ENCODE measurements at places on chromosomes 5 and 9.

DNA sequence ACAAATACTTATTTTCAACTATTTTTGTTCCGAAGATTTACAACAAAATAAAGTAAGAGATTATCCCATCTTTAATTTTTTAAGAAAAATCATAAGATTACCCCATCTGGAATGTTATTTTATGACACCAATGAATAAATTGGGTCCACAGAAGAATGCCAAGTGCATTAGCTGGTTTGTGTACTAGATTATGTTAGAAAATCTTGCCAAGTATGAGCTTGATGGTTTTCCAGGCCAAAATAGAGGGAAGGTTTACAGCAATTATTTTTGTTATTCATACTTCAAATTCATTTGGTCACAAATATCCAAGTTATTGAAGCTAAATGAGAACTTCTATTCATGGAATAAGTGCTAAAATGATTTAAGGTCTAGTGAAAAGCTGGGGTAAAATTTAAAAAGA lies 109.4 kb upstream of the DMRTA1 start:
- DNase-seq: peak; percentile 85

DNA sequence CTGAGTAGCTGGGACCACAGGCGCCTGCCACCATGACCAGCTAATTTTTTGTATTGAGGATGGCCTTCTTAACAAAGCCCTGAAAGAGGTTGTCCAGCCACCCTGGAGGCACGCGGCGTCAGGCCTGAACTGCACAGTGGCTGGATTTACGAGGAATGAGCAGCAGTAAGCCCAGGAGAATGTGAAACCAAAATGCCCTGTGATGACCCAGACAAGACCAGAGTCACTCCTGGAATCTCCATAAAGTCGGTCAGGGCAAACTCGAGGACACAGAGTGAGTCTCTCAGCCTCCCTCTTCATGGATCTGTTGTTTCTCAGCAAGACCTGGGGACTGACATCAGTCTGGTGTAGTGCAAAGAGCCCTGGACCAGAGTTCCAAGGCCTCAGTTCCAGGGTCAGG lies 53.2 kb upstream of the C5orf58 start:
- no peak for DNase-seq

GRCh38 chr9:22041344-22041743 lies 32.2 kb upstream of the CDKN2B start:
- no peak for DNase-seq

- DNase-seq: no peak
Measured at GRCh38 chr9:83706676-83707517, 861 bp downstream of the UBQLN1 start.

DNA sequence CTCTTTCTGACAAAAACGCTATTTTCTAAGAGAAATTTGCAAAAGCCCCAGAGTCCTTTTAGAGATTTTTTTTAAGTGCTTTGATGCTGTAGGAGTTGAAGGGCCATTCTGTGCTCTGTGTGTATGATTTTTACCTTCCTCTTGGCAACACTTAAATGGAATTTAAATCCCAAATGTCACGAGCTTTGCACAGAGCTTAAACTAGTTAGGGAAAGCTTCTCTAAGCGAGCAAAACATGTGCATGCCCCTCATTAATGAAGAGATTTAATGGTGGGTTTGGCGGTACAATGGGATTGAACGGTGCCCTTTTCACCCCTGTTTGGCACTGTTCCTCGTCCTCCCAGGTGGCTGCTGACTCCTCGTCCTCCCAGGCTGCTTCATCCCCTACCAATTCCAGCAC lies 220.7 kb downstream of the DRD1 start:
- no peak for DNase-seq

- DNase-seq: no peak
Measured at GRCh38 chr9:129999141-129999510, 43.9 kb downstream of the FNBP1 start.

DNA sequence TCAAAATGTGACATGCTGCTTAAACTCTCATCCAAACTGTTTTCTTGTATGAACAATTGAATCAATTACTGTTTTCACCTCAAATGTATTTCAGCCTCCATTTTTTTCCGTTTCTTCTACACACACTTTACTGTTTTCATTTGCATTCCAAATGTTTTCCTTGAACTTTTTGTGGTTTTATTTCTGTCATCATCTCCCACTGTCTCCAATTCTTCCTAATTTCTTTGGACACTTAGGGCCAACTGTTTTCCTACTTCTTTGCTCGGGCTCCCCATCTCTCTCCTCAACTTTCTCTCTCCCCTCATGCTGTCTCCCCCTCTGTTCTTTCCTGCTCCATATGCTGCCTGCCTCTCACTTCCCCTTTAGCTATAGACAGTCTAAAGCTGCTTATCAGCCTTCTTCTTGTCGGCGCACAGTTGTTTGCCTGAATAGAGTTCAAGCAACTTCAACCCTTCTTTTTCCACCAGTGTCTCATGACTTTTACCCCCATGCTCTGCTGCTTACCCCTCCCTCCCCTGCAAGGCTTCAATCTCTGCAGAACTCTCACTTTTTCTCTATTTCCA lies 443.4 kb downstream of the DTWD2 start:
- no peak for DNase-seq

DNA sequence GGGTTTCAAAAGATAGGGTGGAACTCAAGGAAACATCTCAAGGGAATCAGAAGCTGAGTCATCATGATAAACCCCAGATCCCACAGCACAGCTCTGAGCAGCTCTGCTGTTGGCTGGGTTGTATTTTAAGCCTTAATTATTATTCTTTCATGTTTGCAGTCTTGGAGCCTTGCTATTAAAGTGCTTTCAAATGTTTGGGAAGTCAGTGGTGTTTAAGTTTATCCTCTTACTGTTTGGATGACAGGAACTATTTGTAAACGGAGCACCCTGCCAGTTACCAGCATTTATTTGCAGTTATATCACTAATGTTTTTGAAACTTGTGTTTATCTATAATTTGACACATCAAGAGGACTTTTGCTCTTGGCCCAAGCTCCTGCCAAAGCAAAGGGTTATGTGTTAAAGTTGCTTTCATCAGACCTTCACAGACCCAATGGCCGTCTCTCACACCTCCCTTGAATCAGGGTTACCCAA lies 141.1 kb upstream of the SPDL1 start:
- DNase-seq: no peak

- DNase-seq: no peak
Measured at GRCh38 chr5:164233791-164234190, 728.4 kb downstream of the MAT2B start.

DNA sequence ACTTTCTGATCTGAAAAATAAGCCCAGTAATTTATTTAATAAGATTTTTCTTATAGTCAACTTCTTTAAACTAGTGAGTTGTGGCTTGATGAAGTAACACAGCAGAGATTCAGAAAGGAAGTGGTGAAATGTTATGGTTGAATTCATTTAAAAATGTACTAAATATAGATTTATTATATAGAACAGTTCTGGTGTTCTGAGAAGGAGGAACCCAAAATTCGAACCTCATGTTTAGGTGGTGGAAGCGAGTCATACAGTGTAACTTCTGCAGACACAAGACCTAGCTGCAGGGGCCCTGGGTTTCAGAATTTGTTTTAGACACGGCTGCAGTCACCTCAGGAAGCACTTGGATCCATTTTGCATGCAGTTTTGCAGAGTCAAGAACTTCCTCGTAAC lies 188.2 kb downstream of the TRIO start:
- no peak for DNase-seq

GRCh38 chr5:91898019-91898418 lies 514.9 kb upstream of the ARRDC3 start:
- no peak for DNase-seq

- DNase-seq: no peak
Measured at GRCh38 chr5:1919209-1919566, 36.5 kb upstream of the IRX4 start.

- no peak for DNase-seq
Measured at GRCh38 chr5:149464796-149465489, 85.9 kb upstream of the IL17B start.

DNA sequence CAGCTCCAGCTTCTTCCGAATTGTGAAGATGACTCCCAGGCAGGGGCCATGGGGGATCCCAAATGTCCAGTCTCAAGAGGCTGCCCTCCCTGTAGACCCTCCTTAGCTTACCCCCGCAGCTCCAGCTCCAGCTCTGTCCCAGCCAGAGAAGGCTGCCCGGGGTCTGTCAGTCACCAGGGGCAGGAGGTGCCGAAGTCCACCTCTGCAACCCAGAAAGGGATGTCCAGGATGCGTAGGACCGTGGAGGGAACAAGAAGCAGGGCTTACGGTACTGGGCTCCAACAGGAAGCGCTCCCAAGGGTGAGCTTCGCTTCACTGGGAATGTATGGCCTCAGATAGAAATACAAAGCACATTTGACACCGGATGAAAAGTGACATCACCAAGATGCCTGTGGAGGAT lies 6.0 kb downstream of the IPPK start:
- no peak for DNase-seq

Data from NCI-H446 treated with DMSO at 0.1 percent for 48 hours (cell line).